Activated T-cell treated with anti-CD3 and anti-CD28 coated beads, Interleukin-2, amount 50 U/mL, for 24 hours (primary cell): ENCODE measurements at places on chromosomes 3 and 15.

GRCh38 chr3:155012584-155012983 is 67.5 kb upstream of the MME start:
- DNase-seq, result no peak

- DNase-seq, result no peak
These were observed 145.3 kb upstream of the DPH6 start for GRCh38 chr15:35691173-35691761.

GRCh38 chr3:126907557-126907956 is 75.4 kb upstream of the PLXNA1 start:
- no peak for DNase-seq

DNA sequence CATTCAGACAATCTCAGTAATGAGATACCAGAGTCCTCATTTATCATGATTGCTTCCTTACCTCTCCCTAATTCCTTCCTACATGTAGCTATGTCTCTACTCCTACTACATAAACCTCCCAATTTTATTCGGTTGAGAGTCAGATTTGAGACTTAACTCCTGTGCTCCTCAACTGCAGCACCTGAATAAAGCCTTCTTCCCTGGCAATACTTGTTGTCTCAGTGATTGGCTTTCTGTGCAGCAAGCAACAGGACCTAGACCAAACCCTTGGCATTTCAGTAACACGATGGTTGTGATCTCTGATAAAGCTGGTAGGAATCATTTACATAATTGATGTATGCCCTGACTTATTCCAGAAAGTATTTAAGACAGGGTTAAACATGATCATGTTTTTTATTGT is 106.7 kb upstream of the NANOGP8 start:
- DNase-seq, result no peak

- DNase-seq, result no peak
These were observed 41.6 kb downstream of the IQCH start for GRCh38 chr15:67296188-67296587.

GRCh38 chr3:160127308-160127707 is 97.9 kb upstream of the C3orf80 start:
- no peak for DNase-seq

GRCh38 chr3:32313723-32314473 is 75.4 kb downstream of the CMTM8 start:
- peak; percentile 54 for DNase-seq

- DNase-seq, result peak; percentile 78
These were observed 283.0 kb downstream of the UACA start for GRCh38 chr15:70480196-70480856.

- DNase-seq, result no peak
These were observed 135.1 kb upstream of the KLHL25 start for GRCh38 chr15:85929786-85930185.

- DNase-seq, result no peak
These were observed 66.7 kb downstream of the MEF2A start for GRCh38 chr15:99632521-99632920.

GRCh38 chr3:159158801-159159200 is 356.9 kb downstream of the MFSD1 start:
- DNase-seq, result no peak

GRCh38 chr3:160860346-160860745 is 104.3 kb downstream of the PPM1L start:
- DNase-seq, result no peak

GRCh38 chr3:30355622-30356021 is 250.8 kb upstream of the TGFBR2 start:
- DNase-seq, result no peak

DNA sequence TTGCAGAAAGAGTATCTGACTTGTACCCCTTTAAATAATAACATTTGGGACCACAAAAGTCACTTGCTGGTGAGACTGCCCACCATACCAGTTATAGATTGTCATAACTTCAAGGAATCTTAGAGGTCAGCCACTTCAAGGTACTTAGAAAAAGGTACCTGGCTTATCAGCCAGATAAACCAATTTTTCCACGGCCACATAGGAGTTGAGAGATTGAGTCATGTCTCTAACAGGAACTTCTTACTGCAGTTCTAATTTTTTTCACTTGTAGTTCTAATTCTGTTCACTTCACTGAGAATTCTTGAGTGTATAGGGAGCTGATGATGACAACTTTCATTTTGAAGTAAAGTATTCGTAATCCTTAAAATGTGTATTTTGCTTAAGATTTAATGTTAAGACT is 317.1 kb upstream of the CBLB start:
- no peak for DNase-seq

DNA sequence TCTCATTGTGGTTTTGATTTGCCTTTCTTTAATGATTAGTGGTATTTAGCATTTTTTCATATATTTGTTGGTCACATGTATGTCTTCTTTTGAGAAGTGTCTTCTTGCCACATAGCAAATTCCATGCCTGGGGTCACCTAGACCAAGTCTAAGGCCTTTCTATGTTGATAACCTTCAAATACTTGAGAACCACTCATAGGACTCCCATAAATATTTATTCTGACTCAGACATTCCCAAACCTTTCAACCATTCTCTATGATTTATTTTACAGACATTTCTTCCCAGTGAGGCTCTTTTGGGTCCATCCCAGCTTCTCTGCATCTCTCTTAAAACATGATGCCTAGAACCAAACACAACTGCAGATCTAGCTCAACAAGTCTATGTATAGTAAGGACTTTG is 69.2 kb downstream of the ATP8B4 start:
- no peak for DNase-seq
